Gastroesophageal sphincter (tissue), 4 donors: ENCODE measurements at places on chromosomes 1 and 21. TPM values are rescaled to one million over a fixed set of nuclear protein-coding genes. Genes with fewer than 3 reads are reported as not detected.
A peak's percentile ranks its signal among the peaks of the same experiment; 100 is the strongest.

The HES4 gene
- 77.6 TPM for total RNA-seq

GRCh38 chr1:216688127-216688657 lies 35.0 kb downstream of the ESRRG start:
- ATAC-seq, result no peak

DNA sequence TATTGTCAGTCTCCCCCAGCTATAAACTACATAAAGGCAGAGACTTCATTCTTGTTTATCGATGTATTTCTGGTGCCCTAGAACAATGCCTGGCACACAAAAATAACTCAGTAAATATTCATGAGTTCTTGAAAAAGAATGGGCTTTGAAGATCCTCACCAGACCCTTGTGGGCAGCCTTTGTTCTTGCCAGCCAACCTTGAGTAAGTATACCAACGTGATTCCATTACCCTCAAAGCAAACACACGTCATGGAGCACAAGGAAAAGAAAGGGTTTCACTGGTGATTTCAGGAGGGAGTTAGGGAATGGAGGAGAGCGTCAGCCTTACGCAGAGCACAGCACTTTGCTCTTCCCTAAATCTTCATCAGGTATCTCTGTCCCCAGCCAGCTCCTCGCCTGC lies 29.4 kb downstream of the NMNAT2 start:
- ATAC-seq, result no peak

DNA sequence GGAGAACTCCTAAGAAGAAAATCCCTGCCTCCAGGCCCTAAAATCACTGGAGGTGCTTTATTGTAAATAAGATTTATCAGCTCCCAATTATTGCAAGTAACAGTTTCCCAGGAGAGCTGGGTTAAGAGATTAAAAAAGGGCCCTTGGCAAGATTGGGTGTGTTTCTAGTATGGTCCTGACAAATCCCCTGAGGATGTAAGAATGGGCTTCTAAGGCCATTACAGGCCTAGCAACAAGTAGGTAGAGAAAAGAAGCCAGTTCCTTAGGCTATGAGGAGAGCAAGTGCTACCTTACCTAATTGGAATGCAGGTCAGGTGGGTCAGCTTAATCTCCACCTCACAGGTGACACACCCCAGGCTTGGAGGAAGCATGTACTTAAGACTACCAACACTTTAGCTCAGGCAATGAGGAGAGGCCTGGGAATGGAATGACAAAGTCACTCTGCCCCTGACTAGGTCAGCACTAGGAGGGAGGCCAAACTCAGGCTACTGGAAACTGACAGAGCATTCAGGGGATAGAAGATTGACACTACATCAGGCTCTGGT lies 6.8 kb upstream of the OTUD7B start:
- no peak for ATAC-seq

The TGFB2 gene
- total RNA-seq, result 7.5 TPM

- ATAC-seq, result peak; percentile 29
These were observed 710 bp downstream of the GLRX2 start for GRCh38 chr1:193104502-193104906.

- ATAC-seq, result no peak
These were observed 21.8 kb downstream of the FCRL3 start for GRCh38 chr1:157678721-157679120.

GRCh38 chr1:72283022-72283306 lies 625 bp upstream of the NEGR1 start:
- ATAC-seq, result no peak

DNA sequence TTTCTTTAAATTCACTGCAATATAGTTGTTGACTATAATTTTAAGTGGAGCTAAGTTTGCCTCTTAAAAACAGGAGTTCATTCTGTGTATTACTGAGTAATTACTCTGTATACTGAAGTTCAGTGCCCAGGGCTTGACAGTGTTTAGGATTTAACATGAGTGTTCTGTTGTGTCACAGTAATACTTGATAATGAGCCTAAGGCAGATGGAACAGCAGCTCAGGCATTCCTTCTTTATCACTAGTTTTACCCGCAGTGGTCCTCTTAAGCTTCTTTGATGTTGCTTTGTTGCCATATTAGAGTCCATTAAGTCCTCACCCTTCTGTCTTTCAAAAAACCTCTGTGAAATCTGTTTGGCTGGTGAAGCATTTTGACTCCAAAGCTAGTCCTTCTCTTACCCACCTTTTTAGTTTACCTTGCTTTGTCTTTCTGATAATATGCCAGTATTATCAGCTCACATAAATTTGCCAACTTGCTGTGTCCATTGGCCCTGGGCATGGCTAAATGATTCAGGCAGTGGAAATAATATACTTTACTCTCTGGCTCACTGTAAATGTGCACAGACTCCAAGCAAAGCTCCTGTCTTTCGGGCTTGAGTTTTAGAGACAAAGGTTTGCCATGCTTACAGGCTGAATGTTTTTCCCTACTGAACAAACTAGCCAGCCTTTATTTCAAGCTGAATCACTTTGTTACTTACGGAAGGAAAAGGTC lies 17.7 kb downstream of the HIPK1 start:
- no peak for ATAC-seq

The SPATA21 gene
- total RNA-seq, result 3.6 TPM

DNA sequence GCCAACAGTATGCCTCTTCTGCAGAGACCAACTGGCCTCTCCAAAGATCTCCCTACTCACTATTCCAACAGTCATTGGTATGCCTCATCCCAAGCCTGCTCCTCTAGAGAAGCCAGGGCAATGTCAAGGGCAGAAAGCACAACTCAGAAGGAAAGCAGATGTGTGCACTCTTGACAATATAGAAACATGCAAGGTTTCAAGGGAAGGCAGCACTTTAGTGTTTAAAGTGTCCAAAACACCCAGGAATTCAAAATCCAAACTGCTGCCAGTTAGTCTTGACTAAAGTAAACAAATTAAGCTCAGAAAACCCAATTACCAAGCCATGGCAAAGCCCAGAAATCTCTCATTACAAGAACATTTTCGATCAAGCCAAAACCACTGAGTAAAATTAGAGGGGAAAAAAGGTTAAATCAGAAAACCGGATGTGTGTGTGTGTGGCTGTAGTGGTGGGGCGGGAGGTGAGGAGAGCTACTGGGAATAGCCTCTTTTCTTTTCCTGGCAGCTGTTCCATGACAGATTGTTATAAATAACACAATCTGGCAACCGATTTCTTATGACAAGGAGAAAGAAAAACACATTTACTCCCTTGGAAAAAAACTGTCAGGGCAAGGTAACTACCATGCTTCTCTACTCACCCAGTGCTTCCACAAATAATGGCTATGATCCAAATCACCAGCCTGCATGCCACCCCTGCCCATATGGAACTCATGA lies 39.2 kb downstream of the EIF2B3 start:
- peak; percentile 87 for ATAC-seq

- no peak for ATAC-seq
These were observed 120.8 kb downstream of the ZP4 start for GRCh38 chr1:237769916-237770315.

- ATAC-seq, result no peak
These were observed 14.4 kb downstream of the NOC2L start for GRCh38 chr1:944341-945325.

GRCh38 chr1:247118946-247119446 lies 14.8 kb upstream of the ZNF669 start:
- no peak for ATAC-seq

DNA sequence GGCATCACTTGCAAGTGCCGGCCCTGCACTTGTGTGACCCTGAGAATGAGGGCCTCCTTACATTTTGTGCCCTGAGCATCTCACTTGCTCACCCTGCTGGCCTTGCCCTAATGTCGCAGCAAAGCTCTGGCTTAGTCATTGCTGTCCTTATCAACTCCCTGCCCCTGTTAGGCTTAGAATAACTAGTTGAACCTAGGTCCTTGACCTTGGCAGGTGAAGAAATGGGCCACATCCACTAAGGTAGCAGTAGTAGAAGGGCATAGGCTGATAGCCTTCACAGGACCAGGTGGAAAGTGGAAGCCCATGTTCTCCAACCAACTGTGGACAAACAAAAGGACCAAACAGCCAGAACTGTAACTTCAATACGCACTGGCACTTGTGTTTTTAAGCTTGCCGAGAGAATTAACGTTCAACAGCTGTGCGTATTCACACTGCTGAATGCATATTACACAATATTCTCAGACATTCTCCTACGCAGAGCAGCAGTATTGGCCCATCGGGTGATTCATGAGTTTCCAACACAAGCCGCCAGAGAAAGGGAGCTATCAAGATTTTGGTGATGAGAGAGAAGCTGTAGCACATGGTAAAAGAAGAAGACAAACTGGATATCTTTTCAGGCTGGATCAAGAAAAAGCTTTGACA lies 27.7 kb upstream of the PTGFRN start:
- peak; percentile 86 for ATAC-seq

The PTPRC gene
- total RNA-seq, result 6.1 TPM

- no peak for ATAC-seq
These were observed 48.4 kb downstream of the B3GALT5 start for GRCh38 chr21:39661121-39661520.

GRCh38 chr1:8794605-8795004 lies 22.8 kb downstream of the RERE start:
- ATAC-seq, result no peak

- no peak for ATAC-seq
These were observed 884 bp downstream of the PHACTR4 start for GRCh38 chr1:28370239-28371009.

The FAM177B gene
- not detected for total RNA-seq

DNA sequence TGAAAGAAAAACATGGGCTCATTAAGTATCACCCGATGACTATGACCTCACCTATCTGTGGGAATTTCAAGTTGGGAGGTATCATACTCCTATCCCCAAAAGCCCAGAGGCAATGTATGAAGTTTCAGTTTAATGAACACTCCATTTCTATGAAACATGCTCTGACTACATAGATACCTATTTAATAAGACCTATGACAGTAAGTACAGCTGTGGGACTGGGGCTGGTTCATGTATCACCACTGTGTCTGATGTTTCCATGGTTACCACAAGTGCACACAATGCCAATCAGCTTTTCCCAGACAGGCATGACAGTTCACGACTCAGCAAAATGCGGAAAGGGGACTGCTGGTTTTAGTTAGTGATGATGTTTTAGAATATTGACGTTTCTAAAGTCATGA lies 167.7 kb downstream of the SIPA1L2 start:
- no peak for ATAC-seq

- no peak for ATAC-seq
These were observed 42.7 kb downstream of the TAS1R2 start for GRCh38 chr1:18816808-18817207.
